ENCODE measurements at places on chromosomes 3 and 15. TPM values are rescaled to one million over a fixed set of nuclear protein-coding genes. Genes with fewer than 3 reads are reported as not detected.

The ATP13A4 gene
- total RNA-seq: 31.9 TPM

The IL16 gene
- not detected for total RNA-seq

The NAA50 gene
- total RNA-seq: 155 TPM

The DUOXA1 gene
- total RNA-seq: not detected

The NOX5 gene
- total RNA-seq: 0.20 TPM

The MAP1A gene
- total RNA-seq: 0.27 TPM

- no peak for DNase-seq
Observed at GRCh38 chr15:62849316-62850106, 193.0 kb upstream of the TPM1 start.

DNA sequence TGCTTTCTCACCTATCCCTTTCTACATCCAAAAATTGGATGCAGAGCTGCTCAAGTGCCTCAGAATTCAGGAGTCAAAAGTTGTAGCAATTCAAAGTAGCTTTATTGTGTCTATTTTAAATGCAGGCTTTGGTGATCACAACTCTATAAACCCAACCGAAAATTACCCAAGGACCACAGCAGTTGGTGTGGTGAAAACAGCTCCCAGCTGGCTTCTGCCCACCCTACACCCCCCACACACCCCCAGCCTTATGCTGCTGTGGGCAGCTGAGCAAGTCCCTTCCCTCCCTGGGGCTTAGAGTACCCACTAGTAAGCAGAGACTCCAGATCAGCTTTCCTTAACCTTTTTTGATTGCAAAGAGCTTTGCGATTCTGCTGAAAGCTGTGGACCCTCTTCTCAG, 5.8 kb upstream of the HES1 start:
- no peak for DNase-seq

DNA sequence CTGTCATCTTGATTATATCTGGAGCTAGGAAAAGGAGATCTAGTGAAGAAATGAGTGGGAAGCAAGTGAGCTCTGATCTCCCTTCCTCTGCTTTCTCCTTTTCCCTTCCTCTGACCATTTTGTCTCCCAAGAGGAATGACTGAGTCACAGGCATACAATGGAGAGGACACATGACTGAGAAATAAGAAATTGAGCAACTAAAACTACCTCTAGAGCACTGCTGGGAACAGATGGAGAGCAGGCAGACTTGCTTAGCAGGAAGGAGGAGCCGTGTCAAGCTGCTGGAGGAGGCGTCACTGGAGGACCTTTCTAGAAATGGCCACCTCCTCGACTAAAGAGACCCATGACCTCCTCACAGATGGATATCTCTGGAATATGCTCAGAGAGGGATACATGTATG, 66.9 kb upstream of the MYO5C start:
- DNase-seq: no peak

GRCh38 chr3:136949146-136949545, 8.6 kb upstream of the IL20RB start:
- no peak for DNase-seq

GRCh38 chr3:23822559-23822958, 16.8 kb downstream of the UBE2E1 start:
- no peak for DNase-seq

DNA sequence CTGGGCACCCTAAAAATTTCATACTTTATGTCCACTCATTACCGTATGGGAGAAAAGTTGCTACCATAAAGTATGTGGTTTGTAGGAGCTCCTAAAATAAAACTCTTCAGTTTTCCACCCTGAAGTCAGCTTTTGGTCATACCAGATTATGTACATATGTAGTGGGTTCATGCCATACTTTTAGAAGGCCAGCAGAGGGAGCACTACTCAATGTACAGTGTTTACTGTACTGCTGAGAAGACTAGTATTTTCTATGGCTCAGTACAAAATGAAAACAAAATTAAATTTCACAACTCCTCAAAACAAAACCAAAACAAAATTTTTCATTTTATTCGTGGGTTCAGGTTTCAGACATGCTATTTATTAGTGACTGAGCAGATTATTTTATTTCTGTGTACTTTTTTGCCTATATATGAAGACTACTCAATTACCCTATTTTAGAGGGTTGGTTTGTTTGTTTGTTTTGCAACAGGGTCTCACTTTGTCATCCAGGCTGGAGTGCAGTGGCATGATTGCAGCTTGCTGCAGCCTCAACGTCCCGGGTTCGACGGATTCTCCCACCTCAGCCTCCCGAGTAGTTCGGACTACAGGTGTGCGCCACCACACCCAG, 24.3 kb downstream of the NXPE3 start:
- peak; percentile 41 for DNase-seq

- DNase-seq: no peak
Observed at GRCh38 chr3:29335943-29336342, 55.1 kb downstream of the RBMS3 start.

DNA sequence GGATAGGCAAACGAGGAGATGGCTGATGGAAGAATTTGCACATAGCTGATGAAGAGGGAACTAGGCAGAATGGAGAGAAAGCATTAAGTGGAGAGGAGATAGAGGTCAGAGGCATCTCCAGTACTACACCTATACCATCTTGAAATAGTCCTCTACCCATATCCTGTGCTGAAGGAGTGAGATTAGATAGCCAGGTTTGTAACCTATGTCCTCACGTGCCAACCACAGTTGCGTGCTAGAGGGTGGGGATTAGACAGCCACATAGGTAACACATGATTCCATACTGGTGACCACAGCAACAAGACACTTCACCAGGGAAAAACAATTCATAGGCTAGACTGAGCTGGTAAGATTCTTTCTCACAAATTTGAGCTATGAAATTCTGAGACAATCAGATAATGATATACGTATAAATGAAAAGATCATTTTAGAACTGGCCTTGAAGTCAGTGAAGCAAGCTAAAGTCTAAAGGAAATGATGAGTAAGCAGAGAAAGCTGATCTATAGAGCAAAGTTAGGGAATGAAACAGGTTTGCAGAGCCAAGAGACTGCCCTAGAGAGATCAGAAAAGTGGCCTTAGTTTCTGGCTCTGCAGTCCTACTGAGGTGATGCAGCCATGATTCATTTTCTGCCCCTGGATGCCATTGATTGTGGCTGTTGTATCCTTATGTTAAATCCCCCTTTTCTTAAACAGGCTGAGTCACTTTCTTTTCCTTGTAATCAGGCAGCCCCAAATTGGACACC, 17.7 kb downstream of the MYNN start:
- no peak for DNase-seq

GRCh38 chr15:59419170-59419569, 18.8 kb upstream of the FAM81A start:
- DNase-seq: no peak

GRCh38 chr15:59879506-59880265, 124.4 kb upstream of the FOXB1 start:
- no peak for DNase-seq

DNA sequence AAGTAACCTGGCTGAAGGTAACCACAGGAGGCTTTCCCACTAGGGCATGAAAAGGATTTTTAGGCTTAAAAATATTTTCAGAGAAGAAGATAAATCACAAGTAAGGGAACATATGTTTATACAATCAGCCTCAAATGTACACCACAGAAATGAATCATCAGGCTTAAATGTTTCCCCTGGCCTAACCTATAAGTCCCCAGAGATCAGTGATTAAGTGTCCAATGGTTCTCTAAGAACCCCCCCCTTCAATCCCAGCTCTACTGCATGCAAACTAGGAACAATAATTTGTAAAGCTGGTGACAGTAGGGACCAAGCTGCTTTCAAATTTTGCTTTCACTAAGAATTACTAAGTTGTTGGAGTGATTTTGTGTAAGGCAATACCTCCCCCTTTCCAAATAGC, 431.6 kb upstream of the LMCD1 start:
- no peak for DNase-seq

- no peak for DNase-seq
Observed at GRCh38 chr3:106029954-106030626, 161.3 kb upstream of the CBLB start.

DNA sequence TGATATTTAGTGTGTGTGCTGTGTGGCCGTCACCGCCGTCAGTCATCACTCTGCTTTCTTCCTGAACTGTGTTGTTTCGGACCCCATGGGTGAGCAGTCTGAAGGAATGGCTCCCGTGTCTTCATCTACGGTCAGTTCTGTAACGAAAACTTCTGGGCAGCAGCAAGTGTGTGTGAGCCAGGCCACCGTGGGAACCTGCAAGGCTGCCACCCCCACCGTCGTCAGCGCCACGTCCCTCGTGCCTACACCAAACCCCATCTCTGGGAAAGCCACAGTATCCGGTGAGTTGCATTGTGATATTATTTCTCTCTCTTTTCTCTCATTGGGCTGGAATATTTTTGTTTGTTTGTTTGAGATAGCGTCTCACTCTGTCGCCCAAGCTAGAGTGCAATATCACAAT, 34.7 kb downstream of the MAP6D1 start:
- no peak for DNase-seq

DNA sequence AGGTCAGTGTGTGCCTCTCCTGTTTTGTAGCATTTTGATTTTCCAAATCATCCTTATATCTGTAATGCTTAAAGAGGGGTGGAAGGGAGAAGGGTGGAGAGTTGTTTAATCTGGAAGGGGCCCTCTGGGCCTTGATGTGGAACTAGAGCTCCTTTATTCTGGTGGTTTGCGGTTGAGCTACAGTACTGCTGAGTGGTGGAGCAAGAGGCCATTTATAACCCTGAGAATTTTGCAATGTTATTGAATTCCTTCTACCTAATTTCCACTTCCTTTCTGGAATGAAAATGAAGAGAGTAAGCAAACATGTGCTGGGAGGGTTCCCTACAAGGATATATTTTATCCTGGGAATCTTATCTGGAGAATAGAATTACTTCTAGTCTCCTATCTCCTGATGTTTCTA, 35.3 kb upstream of the TUBGCP5 start:
- no peak for DNase-seq

- no peak for DNase-seq
Observed at GRCh38 chr3:70658513-70659310, 346.3 kb upstream of the MDFIC2 start.

DNA sequence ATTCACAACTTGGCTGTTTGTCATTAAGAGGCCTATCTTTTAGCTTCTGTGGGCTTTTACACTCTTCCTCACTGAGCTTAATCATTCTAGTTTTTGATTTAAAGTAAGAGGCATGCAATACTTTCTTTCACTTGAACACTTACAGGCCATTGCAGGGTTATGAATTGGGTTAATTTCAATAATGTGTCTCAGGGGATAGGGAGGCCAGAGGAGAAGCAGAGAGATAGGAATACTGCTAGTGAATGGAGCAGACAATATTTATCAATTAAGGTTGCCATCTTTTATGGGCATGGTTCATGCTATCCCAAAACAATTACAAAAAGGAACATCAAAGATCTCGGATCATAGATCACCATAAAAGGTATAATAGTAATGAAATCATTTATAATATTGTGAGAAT, 189.8 kb downstream of the EPHA3 start:
- DNase-seq: no peak

- DNase-seq: no peak
Observed at GRCh38 chr3:57464011-57464410, 80.1 kb downstream of the DNAH12 start.

GRCh38 chr3:79032686-79033318, 735.0 kb downstream of the ROBO1 start:
- peak; percentile 31 for DNase-seq

DNA sequence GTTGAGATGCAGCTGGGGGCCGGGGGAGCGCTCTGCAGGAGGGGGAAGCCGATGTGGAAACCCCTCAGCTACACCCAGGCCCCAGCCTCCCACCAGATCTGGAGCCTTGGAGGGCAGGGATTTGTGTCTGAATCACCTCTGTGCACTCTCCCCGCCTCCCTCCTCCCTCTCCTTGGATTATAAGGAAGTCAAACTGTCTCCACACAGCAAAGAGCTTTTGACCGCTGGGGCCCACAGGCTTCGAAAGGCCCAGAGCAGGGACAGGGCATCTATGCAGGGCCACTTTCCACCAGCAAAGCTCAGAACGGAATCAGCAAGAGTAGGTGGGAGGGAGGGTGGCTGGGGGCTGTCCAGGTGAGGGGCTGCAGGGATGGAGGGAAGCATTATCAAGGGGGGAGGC, 68.9 kb downstream of the IQSEC1 start:
- DNase-seq: no peak

DNA sequence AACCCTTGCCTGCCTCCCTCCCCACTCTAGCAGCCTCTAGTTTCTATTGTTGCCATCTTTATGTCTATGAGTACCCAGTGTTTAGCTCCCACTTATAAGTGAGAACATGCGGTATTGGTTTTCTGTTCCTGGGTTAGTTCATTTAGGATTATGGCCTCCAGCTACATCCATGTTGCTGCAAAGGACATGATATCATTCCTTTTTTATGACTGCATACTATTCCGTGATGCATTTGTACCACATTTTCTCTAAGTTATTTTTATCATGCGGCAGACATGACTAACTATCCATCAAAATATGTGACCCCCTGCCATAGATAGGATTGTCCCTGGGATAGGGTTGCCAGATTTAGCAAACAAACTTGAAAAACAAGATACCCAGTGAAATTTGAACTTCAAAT, 58.4 kb downstream of the NR1D2 start:
- DNase-seq: no peak

DNA sequence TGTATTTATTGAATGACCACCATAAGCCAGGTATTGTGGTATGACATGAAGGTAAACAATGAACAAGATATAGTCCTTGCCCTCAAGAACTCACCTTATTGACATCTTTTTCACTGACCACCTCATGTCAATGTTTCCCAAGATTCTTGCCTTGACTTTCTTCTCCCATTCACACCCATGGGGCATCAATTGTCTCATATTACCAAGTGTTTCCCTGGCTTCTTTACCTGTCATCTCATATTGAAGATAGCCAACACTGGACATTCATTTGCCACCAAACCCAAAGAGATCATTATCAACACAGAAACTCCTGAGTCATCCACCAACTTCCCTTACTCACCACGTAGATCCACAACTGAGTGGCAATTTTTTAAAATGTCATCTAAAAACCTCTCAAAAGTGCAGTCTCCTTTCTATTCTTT, 2.2 kb downstream of the EFHB start:
- DNase-seq: no peak

DNA sequence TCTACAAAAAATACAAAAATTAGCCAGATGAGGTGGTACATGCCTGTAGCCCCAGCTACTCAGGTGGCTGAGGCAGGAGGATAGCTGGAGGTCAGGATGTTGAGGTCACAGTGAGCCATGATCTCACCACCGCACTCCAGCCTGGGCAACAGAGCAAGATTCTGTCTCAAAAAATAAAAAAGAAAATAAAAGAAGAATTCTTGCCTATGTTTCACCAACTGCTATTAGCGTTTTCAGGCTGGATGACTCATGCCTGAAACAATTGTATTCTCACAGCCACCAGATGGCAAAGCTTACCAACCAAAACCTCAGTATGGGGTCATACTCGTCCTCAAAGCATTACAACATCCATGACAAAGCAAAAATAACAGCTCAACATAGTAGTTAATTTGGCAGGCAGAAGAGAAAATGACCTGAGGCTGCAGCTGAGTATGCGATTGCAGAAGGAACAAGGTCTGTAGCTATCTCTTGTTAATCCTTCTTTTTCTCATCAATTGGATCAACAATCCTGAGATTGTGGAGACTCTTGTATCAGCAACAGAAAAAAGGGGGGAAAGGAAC, 52.2 kb downstream of the TP53BP1 start:
- peak; percentile 19 for DNase-seq

DNA sequence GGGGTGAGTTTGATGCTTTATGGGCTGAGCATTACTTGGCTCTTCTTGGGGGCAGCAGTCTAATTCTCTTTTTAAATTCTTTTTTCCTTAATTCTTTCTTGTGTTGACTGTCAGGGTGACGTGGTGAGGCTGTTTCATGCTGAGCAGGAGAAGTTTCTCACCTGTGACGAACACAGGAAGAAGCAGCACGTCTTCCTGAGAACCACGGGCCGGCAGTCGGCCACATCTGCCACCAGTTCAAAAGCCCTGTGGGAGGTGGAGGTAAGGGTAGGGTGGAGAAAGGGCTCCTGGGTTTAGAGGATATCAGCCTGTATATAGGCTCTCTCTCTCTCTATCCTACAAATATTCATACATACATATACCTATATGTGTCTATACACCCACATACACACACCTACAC, 152.3 kb downstream of the ITPR1 start:
- no peak for DNase-seq

Measured in Calu3 (cell line).